Sigmoid colon (tissue), 7 donors: ENCODE measurements at places on chromosomes 1 and 21. TPM values are rescaled to one million over a fixed set of nuclear protein-coding genes. Genes with fewer than 3 reads are reported as not detected.

GRCh38 chr1:237186675-237187074 is 144.7 kb downstream of the RYR2 start:
- DNase-seq = no peak

GRCh38 chr21:45473496-45474322 is 68.5 kb downstream of the SLC19A1 start:
- DNase-seq = no peak

DNA sequence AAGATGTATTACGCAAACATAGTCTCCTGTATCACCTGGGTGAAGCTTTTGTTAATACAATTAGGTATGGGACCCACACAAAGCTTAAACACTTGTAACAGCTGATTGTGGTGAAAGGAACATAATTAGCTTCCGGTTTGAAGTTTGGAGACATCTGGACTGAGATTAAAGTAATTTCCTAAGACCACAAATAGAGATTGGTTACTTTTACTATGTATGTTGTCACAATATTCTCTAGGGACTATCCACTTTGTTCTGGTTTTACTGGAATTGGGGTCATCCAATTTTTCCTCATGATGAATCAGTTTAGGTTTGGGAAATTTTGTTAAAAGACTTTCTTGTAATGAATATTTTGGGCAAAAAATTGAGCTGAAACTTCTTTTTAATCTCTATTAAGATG is 71.8 kb upstream of the SAMSN1 start:
- no peak for DNase-seq

Gene MTF2
- total RNA-seq = 12.3 TPM

Gene KRTAP7-1
- not detected for total RNA-seq

GRCh38 chr1:20609541-20609940 is 20.6 kb downstream of the CDA start:
- no peak for DNase-seq

GRCh38 chr1:183293241-183293640 is 107.2 kb downstream of the LAMC2 start:
- DNase-seq = no peak

Gene DNM3
- 13.3 TPM for total RNA-seq

Gene TINAGL1
- total RNA-seq = 130 TPM

DNA sequence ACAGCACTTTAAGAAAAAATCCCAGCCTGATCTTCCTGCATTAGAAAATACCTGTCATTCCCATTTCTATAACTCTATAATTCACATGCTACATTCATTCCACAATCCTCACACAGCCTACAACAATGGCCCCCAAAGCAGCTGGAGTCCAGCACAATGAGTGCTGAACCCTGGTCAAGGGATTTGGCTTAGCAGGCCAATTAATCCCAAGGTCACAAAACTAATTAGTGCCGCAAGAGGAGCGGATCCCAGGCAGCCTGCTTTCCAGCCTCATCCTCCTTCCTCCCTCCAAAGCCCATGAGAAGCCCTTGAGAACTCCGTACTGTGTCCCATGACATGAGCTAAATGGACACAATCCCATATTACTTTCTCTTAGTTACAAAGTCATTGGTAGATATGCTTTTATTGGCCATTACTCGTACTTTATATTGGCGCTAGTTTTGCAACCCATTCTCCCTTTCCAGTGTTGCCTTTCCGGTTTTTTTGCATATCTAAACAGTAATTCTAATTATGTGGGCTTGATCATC is 94.8 kb downstream of the DAB1 start:
- DNase-seq = no peak

DNA sequence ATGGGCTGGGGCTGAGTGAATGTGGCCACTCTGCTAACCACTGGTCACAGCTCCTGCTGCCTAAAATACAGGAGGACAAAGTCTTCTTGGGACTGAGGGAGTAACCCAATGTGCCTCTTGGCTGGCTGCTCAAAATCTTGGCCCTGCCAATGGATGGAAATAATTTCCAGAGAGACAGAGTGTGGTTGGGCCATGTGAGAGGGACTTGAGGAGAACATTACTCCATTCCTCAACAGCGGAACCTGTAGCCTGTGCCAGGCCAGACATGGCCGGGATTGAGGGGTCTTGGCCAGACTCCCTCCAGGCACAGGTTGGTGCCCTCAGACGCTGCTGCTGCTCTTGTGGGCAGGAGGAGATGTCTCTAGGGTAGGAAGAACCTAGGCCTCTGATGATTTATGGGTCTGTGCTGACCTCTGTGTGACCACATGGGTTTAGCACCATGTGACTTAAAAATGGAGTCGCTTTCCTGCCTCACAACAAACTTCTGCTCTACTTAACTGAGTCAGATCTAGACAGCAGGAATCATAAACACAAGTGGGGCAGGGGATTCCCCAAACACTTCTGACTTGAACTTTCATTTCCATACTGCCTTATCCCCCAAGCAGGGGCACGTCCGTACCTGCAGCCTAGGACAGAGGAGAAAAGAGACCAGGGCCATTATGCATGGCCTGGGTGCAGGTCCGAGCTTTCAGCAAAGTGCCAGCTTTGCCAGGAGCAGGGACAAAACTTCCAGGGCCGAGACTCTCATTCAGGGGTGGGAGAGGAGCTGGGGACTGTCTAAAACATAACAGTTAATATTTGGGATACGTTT is 79.2 kb downstream of the CD34 start:
- DNase-seq = peak; percentile 61

- DNase-seq = no peak
Measured at GRCh38 chr1:9320520-9321479, 28.1 kb downstream of the SPSB1 start.

DNA sequence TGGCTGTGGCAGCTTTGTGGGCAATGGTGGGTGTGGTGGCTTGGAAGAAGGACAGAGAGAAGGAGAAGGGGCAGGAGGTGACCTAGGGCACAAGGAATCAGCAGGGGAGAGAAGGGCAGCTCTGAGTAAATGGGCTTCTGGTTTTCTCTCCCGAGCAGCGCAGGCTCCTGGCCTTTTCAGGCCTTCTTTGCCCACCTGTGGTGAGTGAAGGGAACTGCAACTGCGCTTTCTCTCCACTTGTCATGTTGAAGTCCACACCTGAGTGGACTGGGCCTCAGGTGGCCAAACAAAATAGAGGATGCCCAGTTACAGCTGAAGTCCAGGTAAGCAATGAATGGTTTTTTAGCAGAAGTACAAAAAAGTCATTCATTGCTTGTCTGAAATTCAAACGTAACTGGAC is 29.4 kb upstream of the KCNA10 start:
- DNase-seq = no peak

Gene SPATA1
- 0.41 TPM for total RNA-seq

Gene CCDC17
- total RNA-seq = 0.82 TPM

DNA sequence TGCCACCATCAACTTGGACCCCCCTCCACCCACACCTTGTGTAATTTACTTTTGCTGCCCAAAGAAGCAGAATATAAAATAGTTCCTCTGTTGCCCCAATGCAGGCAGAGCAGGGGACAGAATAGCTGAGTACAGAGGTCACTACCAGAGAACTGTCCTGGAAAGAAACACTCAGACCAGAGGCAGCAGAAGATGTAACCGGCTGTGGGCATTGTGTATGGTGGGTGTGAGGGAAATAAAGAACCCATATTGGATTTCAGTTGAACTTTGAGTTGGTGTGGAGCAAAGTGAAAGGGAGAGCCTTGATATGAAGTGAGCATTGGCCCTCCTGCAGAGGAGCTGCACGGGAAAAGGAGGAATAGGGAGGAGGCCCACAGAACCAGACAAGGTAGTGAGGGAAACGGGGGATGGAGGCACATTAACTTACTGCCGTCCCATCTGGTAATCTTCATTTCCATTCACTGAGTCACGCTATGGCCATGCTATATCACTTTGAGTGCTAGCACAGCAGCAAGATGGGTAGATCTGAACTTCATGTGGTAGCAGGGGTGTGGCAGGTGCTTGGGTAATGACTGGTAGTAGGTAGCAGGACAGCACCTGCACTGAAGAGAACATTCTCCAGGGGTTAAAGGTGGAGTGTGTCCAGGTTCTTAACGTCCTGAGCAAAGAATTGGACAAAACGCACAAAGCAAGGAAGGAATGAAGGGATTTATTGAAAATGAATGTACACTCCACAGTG is 56.3 kb upstream of the FBXO28 start:
- no peak for DNase-seq

GRCh38 chr1:167504467-167504827 is 13.9 kb downstream of the CD247 start:
- no peak for DNase-seq

DNA sequence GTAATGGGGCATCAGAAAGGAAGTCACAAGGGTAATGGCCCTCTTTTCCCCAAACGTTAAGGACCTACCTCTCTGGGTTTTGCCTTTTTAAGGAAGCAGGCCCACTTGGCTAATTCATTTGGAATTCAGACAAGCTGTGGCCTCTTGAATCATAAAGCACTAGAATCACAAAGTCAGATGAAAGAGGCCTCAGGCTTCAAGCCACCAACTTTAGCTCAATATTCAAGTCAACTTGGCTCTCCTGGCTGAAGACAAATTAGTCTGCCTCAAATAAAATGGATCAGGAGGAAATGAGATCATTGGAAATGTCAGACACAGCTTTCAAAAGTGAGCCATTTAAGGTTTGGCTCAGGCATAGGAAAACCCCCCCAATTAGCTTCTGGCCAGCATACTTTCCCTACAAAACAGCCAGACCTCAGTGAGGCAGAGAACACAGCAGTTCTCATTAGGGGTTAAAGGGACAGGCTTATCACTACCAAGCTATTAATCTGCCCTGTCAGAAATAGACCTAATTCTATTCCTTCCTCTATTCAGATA is 34.3 kb downstream of the SLC35D1 start:
- no peak for DNase-seq

DNA sequence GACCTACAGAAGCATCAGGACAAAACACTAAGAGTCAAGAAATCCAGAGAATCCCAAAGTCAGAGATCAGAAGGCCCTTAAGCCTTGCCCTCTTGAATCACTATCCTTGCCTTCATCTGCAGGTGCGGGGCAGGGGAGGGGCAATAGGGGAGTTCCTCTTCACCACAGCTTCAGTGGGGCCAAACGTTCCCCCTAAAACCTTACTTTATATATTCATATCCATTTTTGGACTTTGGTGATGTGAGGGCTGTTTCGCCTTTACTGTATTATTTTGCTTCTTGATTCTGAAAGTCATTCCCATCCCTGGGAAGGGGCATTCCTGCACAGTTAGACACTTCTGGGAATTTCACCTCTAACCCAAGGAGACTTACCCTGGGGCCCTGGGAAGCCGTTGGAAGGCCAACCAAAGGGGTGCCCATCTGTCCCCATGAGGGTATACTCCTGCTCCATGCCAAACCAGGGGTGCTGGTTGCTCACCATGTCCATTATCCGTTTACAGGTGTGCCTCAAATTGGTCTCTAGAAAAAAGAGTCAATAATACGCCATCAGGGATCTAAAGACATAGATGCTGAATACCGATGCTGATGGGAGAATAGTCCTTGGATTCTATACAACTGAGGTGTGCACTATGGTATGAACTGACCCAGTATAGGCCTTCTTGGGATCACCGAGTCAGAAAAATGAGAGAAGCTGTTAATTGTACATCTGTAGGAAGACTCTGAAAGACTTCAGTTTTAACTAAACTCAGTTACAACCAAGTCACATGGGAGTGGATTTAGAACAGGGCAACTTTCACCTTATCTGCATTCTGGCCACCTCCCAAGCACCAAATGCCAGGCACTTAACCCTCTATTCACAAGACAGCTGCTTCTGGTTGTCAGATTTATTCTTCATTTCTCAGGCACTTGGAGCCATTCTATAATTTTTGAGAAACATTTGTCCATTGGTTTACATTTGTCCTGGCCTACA is 5.4 kb downstream of the GLUL start:
- DNase-seq = no peak

GRCh38 chr21:18499761-18500376 is 96.3 kb upstream of the TMPRSS15 start:
- no peak for DNase-seq

- DNase-seq = no peak
Measured at GRCh38 chr21:38434913-38435533, 63.3 kb downstream of the ERG start.

Gene OR10Z1
- not detected for total RNA-seq

DNA sequence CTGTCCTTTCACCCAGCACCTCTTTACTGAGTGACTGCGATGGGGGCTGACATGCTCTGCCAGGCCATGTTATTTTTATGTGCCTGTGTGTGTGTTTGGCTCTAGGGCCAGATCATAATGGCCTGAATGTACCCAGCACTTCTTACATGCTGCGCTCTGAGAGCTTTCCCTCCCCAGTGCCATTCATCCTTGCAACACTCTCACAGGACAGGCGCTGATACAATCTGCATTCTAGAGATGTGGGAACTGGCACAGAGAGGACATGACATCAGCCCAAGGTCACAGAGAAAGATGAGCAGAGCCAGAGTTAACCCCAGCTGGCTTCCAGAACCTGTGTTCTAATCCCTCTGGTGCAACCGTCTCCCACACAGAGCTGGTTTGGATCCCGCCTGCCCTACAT is 54.5 kb downstream of the ARHGEF10L start:
- DNase-seq = no peak

Gene ABCA4
- total RNA-seq = 0.16 TPM

GRCh38 chr1:119653135-119653838 is 5.2 kb upstream of the ZNF697 start:
- DNase-seq = no peak

Gene RGS18
- total RNA-seq = 1.8 TPM

Gene PLA2G2D
- total RNA-seq = not detected

DNA sequence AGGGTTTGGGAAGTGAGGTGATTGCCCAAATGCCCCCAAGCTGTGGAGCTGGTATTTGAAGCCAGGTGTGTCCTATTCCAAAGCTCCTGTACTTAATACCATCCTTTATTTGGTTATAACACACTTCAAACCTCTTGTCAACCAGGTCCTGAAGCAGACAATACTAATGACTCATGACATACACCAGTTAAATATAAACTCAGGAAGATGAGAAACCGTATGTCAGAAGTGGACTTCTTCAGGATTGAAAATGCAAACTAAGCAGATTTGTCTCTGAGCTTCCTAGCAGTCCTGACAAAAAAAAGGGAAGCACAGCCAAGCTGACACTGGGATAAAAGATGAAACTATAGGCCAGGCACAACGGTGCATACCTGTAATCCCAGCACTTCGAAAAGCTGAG is 70.6 kb downstream of the ALPL start:
- no peak for DNase-seq

DNA sequence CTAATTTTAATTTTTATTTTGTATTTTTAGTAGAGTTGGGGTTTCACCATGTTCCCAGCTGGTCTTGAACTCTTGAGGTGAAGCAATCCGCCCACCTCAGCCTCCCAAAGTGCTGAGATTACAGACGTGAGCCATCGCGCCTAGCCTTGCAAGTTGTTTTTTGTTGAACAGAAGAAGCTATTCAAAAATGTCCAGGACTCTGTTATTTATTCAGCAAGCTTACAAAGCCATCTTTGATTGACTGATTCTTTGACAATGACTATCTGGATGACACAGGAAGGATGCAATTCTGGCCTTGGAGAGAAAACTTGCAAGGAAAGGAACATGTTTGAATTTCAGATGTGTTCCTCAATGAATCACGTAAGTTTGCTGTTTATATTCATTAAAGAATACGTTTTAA is 63.5 kb downstream of the MAP3K7CL start:
- DNase-seq = no peak

- no peak for DNase-seq
Measured at GRCh38 chr1:178921499-178921898, 50.6 kb upstream of the ANGPTL1 start.

Gene GJA9
- not detected for total RNA-seq

Gene NES
- total RNA-seq = 10.9 TPM

Gene THEM5
- total RNA-seq = not detected

GRCh38 chr21:41361053-41361785 is 608 bp upstream of the MX2 start:
- no peak for DNase-seq

GRCh38 chr1:187013582-187014200 is 184.9 kb downstream of the PLA2G4A start:
- no peak for DNase-seq
